ENCODE measurements at places on chromosomes 2 and 18.

GRCh38 chr2:122471753-122472152 lies 716.3 kb downstream of the TSN start:
- no peak for DNase-seq

GRCh38 chr2:49175831-49176230 lies 21.5 kb upstream of the FSHR start:
- DNase-seq = no peak

GRCh38 chr2:171018522-171018921 lies 89.5 kb downstream of the GORASP2 start:
- DNase-seq = peak; percentile 27

- DNase-seq = no peak
Measured at GRCh38 chr2:190344276-190344827, 963 bp downstream of the INPP1 start.

DNA sequence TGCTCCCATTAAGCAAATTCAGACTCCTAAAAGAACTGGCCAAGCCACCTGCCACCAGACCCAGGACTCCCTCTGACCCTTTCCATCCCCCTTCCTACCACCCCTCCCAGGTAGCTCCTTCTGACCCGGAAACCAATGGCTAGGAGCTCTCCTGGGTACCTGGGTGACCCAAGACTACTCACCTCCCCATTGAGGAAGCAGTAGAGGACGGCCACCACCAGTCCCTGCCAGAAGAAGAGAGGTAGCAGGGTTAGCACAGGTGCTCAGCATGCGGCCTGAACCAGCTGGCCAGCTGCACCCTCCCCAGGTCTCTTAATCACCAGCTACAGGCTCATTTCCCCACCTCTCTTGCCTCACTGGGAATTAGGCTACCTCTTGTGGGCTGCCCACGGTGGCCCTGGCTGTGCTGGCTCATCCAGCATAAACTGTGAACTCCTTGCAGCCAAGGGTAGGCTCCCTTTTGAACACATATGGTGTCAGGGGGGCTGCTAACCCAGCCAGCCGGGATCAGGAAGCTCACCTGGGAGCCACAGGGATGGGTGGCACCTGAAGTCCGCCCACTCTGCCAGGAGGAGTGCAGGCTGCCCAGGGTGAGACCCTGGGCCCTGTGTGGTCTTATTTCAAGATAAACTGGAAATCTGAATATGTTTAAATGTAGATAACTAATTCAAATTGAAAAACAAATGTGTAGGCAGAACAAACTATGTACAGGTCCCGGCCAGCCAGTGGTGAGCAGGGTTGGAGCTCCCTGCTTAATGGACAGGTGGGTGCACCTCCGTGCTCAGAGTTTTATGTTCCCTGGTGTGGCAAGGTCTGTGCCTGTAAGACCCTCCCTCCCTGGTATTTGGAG lies 9.9 kb downstream of the TMEM37 start:
- no peak for DNase-seq

- no peak for DNase-seq
Measured at GRCh38 chr2:128809880-128810279, 491.2 kb upstream of the HS6ST1 start.

- no peak for DNase-seq
Measured at GRCh38 chr2:214577769-214578168, 166.9 kb downstream of the VWC2L start.

DNA sequence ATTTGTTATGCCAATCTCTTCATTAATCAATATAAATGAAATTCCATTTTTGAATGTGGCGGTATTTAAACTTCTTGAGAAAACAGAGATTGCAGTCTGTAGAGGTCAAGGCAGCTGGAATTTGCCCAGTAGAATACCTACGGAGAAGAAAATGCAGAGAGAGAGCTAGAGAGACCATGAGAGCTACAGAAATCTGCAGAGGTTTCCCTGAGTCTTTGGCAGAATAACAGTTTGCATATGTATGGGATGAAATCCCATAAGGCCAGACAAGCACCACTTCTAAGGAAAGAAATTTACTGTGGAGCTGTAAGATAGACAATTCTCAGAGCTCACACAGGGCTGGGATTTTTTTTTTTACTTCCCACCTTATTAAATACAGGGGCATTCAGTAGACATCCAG lies 23.6 kb upstream of the TMEFF2 start:
- no peak for DNase-seq

GRCh38 chr18:79518683-79519128 lies 123.0 kb downstream of the NFATC1 start:
- DNase-seq = no peak

GRCh38 chr2:145277922-145278321 lies 758.0 kb upstream of the ZEB2 start:
- DNase-seq = no peak

- no peak for DNase-seq
Measured at GRCh38 chr18:36828157-36828629, 609 bp downstream of the TPGS2 start.

DNA sequence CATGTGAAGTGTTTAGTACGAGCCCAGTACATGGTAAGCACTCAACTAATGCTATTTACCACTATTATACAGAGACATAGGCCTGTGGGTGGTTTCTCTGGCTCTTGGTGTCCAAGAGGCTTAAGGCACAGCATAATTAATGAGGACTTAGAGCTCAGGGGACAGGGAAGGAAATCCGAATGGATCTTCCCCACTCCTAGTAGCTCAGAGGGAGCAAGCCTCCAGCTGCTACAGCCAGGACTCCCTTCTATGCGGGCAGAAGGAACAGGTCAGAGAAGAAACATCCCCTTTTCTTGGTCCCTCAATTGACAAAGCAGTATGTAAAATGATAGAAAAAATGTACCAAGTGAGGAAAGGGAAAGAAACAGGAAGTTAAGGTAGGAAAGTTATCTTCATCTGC lies 261.3 kb upstream of the STON1 start:
- DNase-seq = no peak

GRCh38 chr18:37385846-37386778 lies 179.5 kb downstream of the CELF4 start:
- DNase-seq = no peak

Data from GM12864 (cell line).